ENCODE measurements at places on chromosomes 3 and 15.
A peak's percentile ranks its signal among the peaks of the same experiment; 100 is the strongest.

DNA sequence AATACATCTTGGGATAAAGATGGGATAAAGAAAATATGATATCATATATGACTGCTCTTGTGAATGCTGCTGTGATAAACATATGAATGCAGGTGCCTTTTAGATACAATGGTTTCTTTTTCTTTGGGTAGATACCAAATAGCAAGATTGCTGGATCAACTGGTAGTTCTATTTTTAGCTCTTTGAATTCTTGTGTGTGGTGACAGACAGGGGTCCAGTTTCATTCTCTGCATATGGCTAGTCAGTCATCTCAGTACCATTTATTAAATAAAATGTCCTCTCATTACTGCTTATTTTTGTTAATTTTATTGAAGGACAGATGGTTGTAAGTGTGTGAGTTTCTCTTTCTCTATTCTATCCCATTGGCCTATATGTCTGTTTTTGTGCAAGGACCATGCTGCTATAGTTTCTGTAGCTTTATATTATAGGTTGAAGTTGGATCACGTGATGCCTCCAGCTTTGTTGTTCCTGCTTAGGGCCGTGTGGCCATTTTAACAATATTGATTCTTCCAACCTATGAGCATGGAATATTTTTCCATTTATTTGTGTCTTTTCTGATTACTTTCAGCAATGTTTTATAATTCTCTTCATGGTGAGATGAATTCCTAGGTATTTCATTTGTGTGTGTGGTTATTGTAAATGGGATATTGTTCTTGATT is 1089.8 kb upstream of the CADM2 start:
- DNase-seq, result no peak

DNA sequence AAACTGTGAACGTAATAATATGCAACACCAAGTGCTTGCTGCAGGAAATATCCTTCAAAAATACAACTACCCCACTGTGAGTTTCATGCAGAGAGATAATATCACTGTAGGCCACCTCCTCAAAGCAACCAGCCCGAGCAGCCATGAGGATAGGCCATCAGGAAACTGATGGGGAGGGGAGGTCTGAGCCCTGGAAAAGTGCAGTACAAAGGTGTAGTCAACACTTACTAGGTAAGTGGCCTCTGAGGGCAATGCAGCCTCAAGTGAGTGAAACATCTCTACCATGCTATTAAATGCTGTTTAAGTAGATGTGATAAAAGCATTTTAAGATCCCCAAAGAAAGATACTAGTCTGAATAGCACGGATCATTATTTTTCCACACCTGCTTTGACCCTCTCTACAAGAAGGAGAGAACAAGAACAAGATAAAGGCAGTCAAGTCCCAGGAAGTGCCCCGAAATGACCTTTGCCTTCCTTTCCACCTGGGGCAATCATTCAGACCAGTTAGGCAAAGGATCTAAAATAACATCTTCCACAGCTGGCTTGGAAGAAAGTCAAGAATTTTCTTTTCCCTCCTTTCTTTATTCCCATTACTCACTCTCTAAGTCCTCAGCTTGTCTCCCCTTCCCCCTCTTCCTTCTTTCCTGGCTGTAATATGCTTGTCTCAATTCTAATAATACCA is 62.8 kb downstream of the FMN1 start:
- no peak for DNase-seq

GRCh38 chr3:124557433-124558232 is 172.6 kb upstream of the UMPS start:
- DNase-seq, result no peak

GRCh38 chr3:12401208-12401607 is 83.1 kb upstream of the TSEN2 start:
- DNase-seq, result no peak

DNA sequence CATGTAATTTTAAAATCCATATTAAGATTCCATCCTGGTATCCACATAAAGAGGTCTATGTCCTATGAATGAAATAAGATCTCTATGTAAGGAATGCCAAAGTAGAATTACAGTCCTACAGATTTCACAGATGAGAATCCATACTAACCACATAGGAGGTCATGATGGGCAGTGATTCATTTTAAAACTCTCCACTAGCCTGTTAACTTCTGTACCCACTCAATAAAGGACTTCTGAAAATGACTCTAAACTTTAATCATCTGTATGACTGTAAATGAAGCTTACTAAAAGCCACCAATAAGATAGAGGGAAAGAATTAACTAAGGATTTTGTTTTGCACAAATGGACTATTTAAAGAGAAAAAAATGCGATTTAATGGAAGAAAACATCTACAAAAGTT is 28.7 kb downstream of the MORC1 start:
- no peak for DNase-seq

GRCh38 chr3:184248454-184249411 is at the start of gene ALG3:
Gene ALG3 (minus strand): TSS chr3:184248962. CDS start chr3:184248940, 22 bp downstream.
- DNase-seq, result peak; percentile 89

DNA sequence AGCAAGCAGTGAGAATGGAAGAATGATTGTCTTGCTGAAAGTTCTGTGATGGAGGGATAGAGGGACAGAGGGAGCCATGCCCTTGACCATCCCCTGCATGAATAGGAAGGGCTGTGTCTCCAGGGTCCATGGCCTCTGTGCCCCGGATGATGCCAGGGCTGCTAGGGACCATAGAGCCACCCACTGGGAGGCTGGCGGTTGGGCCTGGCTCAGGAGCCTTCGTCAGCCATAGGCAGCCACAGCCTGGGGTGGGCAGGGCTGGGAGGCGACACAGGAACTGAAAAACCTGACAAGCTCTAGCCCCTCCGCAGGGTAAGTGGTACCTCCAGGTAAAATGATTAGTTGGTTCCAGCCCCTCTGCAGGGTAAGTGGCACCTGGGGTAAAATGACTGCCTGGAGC is 19.1 kb upstream of the LAMP3 start:
- no peak for DNase-seq

- DNase-seq, result peak; percentile 42
These were observed 78.6 kb downstream of the IGSF11 start for GRCh38 chr3:118955914-118956556.

DNA sequence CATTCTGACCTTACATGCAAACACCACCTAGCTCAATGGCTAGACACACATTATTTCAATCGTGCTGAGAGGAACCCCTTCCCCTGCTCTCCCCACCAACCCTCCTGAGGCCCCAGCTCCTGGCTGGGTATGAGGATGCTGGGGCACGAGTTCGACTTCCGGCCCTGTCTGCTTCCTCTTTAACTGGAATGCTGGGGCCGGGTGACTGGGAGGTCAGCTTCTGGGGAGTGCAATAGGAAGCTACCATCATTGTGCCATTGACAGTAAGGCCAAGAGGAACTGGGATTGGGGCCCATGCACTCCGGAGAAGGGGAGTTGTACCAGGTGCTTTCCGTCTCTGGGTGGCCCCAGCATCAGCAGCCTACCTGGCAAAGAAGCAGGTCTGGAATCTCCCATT is 15.6 kb upstream of the TLE3 start:
- DNase-seq, result peak; percentile 17

DNA sequence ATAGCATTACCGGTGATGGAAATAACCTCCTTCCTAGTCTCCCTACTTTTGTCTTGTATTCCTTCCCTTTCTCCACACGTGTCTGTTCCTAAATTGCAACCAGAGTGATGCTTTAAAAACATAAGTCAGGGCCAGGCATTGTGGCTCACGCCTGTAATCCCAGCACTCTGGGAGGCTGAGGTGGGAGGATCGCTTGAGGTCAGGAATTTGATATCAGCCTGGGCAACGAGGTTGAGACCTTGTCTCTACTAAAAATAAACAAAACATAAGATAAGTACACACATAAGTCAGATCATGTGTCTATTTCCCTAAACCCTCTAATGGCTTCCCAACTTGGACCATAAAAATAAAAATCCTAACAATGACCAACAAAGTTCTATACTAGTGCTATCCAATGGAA is 18.4 kb downstream of the ARMC8 start:
- DNase-seq, result no peak

DNA sequence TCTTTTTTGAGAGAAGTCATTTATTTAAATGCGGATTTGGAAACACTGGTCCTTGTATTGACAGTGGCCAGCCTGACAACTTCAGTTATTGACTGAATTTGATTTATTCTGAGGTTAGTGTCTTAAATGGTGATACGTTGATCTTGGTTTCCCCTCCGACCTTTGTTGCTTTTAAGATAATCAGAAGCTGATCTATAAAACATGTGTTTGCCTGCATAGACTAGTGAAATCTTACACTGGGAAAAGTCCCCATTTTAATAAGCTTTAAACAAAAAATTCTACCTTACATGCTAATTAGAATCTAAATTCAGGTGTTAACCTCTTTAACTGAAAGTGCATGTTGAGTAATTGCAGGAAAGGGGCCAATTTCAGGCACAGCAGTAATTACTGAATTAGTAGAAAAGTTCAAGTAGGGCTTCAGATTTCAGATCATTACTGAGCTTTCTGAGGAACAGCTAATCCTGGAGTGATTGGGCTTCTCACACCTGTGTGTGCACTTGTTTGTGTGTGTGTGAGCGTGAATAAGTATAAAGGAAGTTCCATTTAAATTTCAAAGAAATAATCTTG is 221.4 kb downstream of the SOX2 start:
- no peak for DNase-seq

DNA sequence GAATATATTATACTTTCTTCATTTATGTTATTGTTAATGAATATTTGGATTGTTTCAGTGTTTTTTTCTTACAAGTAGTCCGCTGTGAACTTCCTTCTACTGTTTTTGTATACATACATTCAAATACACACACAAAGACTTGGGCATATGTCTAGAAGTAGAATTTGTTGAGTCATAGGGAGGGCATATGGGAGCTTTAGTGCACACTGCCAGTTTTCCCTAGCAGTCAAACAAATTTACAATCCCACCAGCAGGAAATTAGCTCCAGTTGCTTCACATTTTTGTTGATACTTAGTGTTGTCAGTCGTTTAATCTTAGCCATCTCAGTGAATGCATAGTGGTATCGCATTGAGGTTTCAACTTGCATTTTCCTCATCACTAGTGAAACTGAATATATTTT is 492.3 kb downstream of the DIPK2A start:
- no peak for DNase-seq

- DNase-seq, result peak; percentile 42
These were observed 1.4 kb downstream of the KBTBD13 start for GRCh38 chr15:65077981-65078352.

GRCh38 chr15:100201376-100202280 is 140.1 kb downstream of the ADAMTS17 start:
- DNase-seq, result peak; percentile 1

DNA sequence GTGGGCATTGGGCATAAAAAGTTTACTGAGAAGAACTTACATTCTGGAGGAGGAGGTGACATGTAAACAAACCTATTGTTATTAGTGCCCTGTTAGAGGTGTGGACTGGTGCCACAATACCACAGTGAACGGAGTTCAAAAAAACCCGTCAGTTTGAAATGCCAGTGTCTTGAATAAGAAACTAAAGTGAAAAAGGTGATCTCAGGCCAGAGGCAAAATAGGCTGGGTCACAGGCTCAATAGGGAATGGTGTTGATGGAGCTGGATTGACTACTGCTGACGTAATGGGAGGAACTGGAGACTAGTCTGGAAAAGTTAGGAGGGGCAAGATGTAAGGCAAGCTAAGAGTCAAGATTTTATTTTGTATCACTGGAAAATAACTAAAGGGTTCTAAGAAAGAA is 1.6 kb upstream of the DCBLD2 start:
- DNase-seq, result no peak

DNA sequence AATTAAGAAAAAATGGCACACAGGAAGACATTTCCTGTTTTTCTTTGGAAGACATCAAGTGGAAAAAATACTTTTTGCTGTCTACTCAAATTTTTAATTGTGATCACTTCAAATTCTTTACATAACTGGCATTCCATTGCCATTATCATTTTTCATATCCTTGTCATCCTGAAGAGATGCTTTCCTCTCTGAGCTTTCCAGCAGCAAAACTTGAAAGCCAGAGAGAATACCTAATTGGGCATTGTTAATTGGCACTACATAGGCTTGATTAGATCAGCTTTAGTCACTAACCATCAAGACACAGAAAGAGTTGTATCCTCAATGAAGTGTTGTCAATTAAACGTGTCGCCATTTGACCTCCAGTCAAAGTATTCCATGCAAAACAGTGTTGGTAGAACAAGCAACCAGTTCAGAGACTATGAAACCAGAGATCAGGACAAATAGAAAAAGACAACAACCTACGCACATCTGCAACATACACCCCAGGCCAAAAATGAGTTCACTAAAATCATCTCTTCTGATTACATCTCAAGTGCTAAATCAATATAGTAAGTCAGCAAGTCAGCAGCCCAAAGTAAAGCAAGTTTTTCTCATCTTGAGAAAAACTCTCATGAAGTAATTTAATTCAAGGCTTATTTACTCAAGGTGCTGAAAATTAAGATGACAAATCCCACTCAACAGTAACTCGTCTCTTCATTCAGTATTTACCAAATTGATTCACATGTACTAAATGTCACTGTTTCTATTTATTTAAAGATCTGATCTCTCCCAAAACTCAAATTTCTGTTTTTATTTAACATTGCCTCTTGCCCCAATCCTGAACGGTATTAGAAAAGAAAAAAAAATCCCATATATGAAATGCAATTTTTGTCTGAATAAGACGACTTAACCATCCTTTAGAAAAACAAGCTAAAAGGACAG is 123.0 kb downstream of the SUCLG2 start:
- no peak for DNase-seq

GRCh38 chr3:197547306-197548011 is 8.3 kb downstream of the BDH1 start:
- DNase-seq, result no peak

GRCh38 chr15:100042558-100042957 is 299.2 kb downstream of the ADAMTS17 start:
- DNase-seq, result no peak

GRCh38 chr3:45593708-45594601 is 596 bp upstream of the LIMD1 start:
- DNase-seq, result peak; percentile 68

DNA sequence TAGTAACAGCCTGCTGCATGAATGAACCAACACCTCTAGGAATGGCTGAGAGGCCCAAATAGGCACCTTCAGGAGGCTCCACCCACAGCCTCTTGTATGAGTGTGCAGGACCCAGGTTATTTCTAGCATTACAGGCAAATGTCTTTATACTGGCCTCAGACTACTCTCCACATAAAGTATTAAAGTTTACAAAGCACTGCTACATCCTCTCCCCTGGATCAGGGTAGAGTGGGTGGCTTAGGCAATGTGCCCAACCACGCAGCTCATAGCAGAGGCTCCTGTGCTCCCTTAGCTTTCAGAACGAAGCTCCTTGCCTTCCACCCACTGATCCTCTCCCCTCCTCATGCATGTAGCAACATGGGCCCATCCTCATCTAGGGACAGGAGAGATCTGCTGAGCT is 16.3 kb downstream of the TMEM43 start:
- no peak for DNase-seq

GRCh38 chr3:122415104-122415744 is 638 bp downstream of the WDR5B start:
- DNase-seq, result peak; percentile 72

- no peak for DNase-seq
These were observed 517.8 kb upstream of the CFAP20DC start for GRCh38 chr3:59567661-59568060.

DNA sequence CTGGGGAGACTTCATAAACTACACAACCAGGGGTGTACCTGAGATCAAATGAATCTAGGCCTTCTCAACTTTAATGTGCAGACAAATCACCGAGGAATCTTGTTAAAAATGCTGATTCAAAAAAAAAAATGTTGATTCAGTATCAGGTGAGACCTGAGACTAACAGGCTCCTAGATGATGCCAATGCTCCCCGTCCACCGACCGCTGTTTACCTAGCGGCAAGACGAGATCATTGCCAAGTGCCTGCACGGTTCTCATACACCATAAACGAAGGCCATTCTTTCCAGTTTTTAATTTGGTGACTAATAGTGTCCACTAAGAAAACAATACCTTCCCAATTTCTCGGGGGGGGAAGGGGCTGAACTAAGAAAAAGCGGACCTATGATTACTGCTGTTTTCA is 2.5 kb upstream of the FSIP1 start:
- no peak for DNase-seq

Measured in CD4-positive, alpha-beta T cell treated with Interleukin-21 for 1 hour (primary cell).